Posterior cingulate gyrus (tissue), 11 donors: ENCODE measurements at places on chromosomes 12 and 14.

DNA sequence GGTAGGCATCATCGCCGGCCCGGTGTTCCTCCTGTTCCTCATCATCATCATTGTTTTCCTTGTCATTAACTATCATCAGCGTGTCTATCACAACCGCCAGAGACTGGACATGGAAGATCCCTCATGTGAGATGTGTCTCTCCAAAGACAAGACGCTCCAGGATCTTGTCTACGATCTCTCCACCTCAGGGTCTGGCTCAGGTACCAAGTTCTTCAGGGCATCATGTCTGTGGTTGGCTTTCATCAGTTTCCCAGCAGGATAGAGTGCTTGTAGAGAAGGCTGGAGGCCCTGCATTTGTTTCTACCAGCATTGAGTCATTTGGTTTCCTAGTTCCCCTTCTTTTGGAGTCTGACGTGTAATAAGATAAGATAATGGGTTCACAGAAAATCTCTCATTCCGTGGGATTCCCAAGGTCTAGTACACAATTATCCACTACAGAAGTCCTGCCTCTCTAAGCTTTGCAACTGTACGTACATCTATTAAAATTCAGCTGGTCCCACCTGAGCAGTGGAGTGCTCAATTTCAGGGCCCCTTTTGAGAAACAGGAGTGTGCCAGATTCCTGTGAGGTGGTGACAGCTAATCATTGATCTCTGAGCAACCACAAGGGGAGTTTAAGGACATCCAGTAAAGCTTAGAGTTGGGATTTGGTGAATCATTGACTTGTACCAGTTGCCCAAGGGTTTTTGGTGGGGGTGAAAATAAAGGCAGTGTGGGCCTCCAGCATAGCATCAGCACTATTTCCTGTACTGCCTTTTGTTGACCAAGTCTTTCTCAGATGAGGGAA is 25.1 kb downstream of the ACVR1B start:
- no peak for DNase-seq

GRCh38 chr12:53320352-53321195 is 836 bp downstream of the AAAS start:
- DNase-seq, result no peak

DNA sequence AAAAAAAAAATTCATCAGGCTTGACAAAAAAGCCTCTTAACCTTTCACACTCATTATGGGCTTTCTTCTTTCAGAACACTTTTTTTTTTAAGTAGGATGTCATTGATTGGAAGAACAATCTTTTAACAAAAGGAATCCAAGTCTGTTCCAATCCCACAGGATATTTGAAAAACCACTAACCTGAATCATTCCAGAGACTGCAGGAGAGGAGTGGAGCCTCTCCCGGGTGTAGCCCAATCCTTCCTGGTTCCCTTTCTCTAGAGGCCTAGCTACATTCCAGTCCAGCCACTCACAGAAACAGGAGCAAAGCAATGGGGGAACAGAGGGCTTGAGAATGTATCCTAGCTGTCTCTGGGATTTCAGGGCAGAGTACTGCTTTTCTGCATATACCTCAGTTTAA is 4.3 kb downstream of the MFAP5 start:
- no peak for DNase-seq

- no peak for DNase-seq
These were observed 15.7 kb downstream of the ACTR6 start for GRCh38 chr12:100216337-100216736.

DNA sequence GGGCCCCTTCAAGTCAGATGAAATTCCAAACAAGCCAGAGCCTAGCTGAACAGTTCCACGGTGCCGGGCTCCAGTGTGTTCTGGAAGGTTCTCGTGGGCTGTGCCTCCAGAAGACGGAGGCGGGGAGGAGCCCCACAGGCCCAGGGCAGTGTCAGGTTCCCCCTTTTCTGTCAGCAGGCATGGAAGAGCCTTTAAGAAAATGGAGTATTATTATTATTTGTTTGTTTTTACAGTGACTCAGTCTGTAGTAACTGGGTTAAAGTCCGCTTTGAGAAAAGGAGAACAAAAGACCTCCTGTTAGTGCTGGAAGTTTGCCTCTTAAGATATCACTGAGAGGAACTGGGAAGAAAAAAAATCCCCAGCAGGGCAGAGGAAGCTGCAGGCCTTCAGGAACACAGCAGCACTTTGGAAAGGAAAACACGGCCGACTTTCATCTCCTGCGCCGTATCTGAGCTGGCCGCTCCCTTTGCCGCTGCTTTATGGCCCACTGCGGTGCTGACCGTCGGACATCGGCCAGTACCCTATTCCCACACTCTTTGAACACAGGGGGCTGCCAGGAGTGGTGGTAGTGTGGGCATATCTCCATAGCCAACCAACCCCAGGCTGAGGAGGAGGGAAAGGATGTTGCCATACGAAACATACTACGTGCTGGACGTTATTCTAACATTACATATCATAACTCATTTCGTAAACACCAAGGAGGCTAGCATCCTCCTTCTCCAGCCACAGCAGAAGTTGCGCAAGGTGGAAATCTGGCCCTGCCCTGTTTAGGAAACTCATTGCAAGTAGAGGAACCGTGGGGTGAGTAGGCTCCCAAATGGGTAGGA is 194.0 kb downstream of the ZFP36L1 start:
- no peak for DNase-seq

GRCh38 chr12:66013224-66013623 is 117.3 kb downstream of the LLPH start:
- DNase-seq, result no peak

DNA sequence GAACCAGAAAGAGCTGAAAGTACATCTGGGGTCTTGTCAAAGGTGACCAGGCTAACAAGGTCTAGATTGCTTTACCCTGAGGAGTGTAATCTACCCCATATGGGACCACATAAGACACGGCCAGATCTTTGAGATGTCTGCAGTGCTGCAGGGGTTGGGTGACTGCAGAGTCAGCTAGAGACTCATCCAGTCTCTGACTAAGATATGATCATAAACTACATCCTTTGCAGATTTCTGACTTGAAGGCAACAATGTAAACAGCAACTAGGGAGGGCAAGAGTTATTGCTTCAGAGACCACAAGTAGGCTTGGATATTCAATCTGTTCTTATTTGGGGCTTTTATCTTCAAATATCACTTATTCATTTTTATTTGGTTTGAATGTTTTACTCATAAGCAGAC is 1080.5 kb upstream of the FOXG1 start:
- DNase-seq, result no peak

GRCh38 chr14:99459481-99460100 is 21.1 kb downstream of the SETD3 start:
- DNase-seq, result no peak

DNA sequence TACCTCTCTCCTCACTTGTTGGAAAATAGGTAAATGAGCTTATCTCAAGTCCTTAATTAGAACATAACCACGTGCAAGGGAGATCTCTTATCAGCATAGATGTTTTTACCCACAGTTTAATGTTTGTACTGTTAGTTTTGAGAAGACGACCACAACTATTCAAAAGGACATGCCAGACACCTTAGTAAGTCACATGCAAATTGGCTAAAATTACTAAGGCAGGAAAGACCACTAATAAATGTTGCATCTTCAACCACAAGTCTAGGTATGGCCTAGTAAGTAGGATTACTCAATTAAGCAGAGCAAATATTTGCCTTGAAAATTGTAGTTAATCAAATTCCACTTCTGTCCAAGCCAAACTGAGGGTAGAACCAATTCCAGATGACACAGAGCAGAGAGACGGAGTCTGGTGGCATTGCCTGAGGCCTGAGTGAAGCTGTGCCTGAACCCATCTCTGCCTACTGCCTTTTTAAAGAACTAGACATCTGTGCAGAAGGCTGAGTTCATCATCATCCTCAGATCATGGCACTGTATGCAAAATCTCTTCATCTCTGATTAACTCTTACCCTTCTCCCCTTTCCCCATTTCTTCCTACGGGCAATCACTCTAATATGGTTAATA is 29.7 kb upstream of the CHST11 start:
- no peak for DNase-seq

DNA sequence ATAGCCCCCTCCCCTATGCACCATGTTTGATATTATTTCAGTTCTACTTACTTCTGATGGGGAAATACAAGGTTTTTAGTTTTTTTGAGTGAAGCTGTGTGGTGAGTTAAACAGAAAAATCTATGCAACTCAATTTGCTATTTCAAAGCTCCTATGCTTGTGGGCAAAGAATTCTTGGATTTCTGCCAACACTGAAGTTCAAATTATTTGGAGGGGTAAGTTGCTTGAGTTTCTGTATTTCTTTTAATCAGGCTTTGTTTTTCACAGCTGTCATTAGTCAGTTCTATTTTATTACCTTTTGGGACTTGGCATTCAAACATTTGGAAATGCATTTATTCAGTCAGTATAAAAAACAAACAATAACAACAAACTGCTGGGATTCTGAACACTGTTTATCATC is 407.5 kb upstream of the MGAT4C start:
- no peak for DNase-seq

DNA sequence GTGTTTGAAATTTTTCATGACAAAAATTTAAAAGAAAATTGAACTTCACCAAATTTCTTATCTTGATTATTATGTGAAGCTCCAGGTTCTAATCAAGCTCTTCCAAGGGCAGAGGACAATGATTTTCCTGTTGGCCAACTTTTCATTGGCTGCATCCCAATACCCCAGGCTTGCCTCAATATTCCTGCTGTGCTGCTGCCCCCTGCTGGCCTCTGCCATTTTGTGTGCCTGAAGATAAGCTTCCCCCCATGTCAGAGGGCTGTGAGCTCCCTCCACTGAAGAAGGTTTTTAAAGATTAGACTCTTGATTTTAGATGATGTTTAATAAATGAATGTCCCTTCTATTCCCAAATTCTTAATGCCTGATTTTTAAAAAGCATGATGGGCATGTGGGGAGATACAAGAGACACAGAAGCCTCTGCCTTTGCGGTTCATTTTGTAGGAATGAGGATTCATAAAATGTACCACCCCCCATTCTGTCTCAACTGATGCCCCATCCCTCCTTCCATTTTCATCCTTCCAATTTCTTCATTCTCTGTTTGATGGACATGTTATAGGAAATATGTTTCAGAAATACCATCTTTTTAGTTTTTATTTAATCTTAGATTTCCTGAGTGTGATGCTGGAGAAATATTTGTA is 76.7 kb upstream of the RGS6 start:
- peak; percentile 47 for DNase-seq

GRCh38 chr14:92542766-92543554 is 29.4 kb downstream of the RIN3 start:
- no peak for DNase-seq

DNA sequence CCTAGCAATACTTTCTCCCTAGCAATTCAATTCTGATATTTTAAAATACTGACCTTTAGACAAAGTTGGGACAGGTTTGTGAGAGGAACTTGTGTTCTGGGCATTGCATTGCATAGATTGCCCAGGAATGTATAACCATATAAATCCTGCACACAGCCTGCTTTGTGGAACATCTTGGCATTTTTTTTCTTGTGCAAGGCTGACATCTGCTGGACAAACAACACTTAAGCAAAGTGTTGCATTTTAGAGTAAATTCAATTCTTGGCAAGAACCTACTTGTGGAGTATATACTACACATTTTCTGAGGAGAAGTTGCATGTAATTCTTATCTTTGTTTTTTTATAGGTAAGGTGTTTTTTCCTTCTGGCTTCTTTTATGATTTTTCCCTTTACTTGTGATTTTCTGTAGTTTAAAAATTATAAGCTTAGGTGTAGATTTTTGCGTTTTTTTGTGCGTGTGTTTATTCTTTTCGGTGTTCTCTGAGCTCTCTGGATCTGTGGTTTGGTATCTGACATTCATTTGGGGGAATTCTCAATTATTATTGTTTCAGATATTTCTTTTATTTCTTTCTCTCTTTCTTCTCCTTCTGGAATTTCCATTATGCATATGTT is 26.4 kb downstream of the TESPA1 start:
- DNase-seq, result no peak

DNA sequence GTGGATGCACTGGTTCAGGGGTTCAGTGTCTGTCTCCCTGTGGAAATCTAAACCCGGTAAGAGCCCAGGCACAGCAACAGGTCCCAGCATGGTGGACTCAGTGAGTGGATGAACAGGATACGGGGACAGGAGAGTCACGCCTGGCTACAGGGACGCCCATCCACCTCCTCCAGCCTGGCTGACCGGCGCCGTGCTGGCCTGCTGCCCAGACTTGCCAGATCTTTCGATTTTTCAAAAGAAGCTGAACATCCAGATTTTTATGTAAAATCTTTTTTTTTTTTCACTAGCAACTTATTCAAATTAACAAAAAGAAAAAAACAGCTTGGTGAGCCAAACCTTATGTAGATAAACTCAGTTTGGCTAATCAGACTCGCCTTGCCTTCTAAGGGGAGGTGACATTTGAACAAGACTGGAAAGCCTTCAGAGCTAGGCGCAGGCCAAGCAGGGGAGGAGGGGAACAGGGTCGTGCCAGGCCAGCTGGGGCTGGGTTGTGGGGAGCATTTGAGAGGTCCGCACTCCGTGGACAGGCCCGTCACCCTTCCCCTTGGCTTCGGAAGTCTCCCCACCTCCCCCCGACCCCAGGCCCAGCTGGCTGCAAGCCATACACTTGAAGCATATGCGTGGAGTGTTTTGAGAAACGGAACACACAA is 87.8 kb upstream of the NCOR2 start:
- DNase-seq, result peak; percentile 96
